ENCODE measurements at places on chromosomes 6 and 20.

DNA sequence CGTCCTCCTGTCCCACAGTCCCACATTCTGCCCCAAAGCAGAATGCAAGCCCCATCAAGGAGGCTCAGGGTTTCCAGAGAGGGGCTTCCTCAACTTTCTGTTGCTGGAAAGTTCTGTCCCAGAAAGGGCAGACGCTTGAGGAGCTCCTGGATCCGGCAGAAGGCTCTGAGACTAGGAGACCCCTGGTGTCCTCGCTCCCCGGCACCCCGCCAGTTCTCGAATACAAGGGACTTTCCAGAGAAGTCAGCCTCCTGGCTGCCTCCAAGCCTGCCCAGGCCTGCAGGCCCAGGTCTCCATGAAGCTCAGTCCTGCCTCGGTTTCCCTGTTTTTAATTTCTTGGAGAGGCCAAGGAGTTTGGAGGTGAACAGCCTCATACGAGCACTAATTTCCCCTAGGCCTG is 150.4 kb downstream of the CEBPB start:
- no peak for DNase-seq

DNA sequence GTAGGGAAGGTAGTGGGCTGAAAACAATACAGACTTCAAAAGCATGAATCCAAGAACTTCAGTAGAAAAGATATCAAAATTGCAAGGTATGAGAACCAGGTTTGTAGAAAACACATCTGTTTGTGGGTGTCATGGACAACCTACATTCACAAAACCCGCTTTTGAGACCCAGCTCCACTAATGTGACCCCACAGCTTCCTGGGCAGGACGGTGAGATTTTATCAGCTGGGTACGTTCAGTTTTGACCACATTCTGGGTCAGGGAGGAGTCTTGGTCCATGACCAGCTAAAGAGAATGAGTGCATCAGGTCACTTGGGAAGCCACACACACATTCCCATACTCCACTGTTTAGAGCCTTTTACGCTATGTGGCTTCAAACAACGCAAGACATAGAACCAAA is 77.1 kb downstream of the BCAS1 start:
- no peak for DNase-seq

DNA sequence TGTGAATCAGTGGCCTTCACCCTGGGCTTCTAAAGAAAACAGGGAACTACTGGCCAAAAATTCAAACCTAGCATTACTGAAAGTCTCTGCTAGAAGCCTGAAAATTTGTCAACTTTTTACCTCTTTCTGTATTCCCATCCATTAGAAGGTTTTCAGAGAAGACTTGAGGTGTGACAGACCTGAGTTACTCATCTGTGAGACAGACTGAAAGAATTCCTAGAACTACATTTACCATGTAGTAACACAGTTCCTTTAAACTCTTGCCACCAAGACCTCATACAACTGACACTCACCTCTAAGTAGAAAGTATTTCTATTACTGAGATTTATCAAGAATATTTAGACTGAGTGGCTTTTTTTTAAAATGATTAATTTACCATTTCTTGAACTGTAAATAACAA is 4.5 kb downstream of the DPM1 start:
- DNase-seq = no peak

DNA sequence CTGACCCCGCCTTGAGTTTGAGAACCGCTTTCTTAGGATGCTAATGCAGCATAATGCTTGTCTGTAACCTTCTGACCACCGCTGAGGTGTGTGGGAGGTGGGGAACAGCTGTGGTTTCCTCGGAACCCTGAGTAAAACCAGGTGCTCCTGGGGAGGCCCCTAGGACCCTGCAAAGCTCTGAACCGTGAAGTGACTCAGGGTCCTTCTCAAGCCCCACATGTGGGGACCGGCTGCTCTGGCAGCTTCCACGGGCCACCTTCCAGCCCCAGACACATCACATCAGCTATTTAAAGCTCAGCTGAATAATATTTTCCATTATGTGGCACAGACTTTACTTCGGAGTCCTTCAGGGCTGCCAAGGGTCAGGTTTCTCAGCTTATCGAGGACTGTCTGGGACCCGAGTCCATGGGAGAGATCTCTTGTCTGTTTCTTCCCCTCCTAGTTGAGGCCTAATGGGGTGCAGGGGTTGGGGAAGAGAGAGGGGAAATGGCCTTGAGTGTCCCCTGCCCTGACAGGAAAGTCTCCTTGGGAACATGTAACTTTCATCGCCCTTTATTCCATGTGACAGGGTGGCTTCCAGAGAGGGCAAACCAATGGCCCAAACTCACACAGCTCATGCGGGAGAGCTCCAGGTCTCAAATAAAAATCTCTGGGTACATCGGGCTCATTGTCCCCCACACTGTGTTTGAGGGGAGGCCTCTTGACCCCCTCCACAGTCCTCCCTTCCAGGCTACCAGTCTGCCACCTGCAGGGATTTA is 186.1 kb upstream of the SLC24A3 start:
- DNase-seq = no peak

GRCh38 chr6:89412071-89413005 is at the start of gene RRAGD:
TSS of gene RRAGD (minus strand) at chr6:89412273. CDS start at chr6:89411993, 280 bp downstream.
- DNase-seq = peak; percentile 92

- no peak for DNase-seq
These were observed 13.2 kb downstream of the QKI start for GRCh38 chr6:163427498-163428254.

GRCh38 chr6:157860505-157860991 is 37.5 kb downstream of the SNX9 start:
- no peak for DNase-seq

DNA sequence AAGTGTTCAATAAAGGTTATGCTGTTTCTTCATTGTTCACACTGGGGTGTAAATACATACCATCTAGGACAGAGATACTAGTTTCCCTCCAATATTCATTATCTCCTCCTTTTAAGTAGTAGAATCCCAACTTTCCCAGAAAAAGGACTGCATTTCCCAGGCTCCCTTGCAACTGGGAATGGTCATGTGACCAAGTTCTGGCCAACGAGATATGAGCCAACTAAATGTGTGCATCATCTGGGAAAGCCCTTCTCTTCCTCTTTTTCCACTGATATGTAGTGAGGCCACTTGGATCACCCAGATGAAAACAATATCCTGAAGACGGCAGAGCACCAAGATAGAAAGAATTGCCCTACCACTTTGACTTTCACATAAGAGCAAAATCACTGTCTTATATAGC is 97.9 kb upstream of the PTPRT start:
- DNase-seq = no peak

GRCh38 chr6:161257793-161258457 is 15.9 kb downstream of the AGPAT4 start:
- no peak for DNase-seq

Data from frontal cortex (tissue), 4 donors.